ENCODE measurements at places on chromosomes 4 and X.
A peak's percentile ranks its signal among the peaks of the same experiment; 100 is the strongest.

GRCh38 chrX:22314692-22315091 lies 42.0 kb downstream of the CBLL2 start:
- DNase-seq: no peak

DNA sequence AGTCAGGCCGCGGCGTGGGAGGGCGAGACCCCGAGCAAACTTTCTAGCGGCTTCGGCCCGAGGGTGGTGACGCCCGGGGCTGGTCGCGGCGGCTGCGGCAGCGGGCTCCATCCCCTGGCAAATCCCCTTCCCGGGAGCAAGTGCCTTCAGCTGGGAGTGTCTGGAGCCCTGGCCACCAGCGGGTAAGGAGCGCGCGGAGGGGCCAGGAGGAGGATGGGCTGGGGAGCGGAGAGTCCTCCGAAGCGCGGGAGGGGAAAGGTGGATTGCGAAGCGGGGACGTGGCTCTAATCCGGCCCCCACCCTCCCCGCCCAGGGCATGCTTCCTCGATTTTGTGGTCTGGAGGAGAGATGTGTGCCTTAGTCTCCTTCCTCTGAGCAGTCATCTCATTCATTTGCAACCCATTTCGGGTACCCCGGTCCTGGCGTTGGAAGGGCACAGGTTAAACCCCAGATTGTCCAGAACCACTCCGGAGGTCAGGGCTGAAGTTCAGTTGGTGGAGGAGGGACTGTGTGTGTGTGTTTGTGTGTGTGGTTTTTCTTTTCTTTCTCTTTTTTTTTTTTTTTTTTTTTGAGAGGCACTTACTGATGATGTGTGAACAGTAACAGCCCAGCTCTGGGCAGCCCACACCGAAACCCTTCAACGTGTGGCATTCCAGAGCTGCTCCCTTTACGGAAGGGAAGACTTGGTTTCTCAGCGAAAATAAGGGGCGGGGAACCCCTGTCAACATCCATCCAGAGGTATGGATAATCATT lies 516 bp downstream of the SGMS2 start:
- DNase-seq: peak; percentile 64

DNA sequence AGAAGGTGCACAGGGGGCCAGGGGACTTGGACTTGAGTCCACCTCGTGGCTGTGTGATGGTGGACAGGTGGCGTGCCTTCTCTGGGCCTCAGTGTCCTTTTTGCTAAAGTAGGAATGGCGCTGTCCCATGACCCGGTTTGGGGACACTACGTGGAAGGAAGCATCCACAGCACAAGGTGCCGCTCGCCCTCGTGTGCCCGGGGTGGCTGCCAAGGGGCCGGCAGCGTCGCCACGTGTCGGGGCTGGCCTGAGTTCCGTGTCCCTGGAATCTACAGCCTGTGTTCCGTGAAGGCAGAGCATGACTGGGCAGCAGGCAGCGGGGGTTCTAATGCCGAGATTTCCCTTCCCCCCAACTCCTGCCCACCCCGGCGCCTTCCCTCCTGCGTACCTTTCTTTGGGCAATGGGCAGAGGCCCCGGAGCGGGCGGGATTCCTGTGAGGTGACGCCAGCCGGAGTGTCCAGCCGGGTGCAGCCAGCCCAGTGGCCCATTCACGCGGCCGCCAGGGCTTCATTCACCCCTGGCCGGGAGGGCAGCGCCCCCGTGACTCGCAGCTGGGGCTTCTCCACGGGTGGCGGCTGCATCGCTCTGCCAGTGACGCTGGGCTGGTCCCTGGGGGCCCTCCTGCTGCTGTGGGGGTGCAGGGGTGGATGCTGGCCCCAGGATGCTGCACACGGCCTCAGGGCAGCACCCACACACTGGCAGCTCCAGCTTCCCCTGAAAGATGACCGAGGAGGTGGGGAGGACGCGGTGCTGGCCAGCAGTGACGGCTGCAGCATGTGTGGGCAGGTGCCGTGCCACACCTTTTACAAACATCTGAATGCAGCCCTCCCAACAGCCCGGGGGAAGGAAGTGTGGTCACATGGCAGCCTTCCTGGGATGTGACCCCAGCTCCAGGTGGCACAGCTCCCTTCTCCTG lies 21.2 kb downstream of the DOK7 start:
- no peak for DNase-seq

GRCh38 chrX:23705235-23705634 lies 37.8 kb downstream of the ACOT9 start:
- no peak for DNase-seq

DNA sequence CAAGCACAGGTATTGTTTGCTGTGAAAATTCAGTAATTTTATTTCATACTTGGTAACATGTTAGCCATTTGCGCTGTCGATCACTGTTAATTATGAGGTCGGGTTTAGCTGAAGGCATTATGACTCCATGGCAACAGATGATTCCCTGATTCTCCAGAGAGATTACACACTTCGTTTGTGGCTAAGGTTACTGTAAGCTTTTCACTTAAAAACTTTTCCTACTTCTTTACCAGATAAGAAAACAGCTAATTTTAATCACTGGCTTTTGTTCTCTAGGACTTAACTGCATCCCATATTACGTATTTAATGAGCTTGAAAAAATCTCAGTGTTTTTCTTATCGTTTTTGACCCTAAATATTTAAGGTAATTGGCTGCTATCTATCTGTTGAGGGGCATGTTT lies 2.1 kb downstream of the GSTCD start:
- peak; percentile 59 for DNase-seq

DNA sequence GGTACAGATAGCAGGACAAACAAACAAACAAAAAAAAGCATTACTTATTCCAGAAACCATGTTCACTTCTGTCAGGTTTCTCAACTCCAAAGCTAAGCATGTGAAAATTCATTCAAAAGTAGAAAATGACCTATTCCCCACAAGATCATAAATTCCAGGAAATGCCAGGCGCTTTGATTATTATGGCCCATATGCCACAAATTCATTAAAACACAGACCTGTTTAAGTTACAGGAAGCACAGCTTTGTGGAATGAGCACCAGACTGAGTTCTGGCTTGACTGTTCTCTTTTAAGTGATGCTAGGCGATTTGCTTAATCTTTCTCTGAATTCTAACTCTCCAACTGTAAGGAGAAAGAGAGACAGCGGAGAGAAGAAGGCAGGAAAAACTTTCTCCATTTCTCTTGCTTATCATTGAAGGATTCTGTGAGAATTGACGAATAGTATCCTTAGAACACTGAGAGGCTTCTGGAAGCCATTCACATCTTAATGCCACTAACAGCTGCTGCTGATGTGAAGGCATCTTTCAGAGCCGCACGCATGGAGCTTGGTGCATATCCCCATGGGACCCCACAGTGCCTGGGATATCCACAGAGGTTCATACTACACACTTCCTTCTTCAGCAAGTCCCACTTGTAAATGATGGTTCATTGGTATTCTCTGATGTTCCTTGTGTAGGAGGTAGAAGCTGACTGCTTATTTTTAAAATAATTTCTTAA lies 138.0 kb downstream of the ZNF674 start:
- DNase-seq: peak; percentile 1

GRCh38 chr4:183906739-183907651 lies 1.9 kb downstream of the STOX2 start:
- peak; percentile 63 for DNase-seq

GRCh38 chrX:83511208-83511607 lies 3.1 kb downstream of the POU3F4 start:
- DNase-seq: peak; percentile 2

DNA sequence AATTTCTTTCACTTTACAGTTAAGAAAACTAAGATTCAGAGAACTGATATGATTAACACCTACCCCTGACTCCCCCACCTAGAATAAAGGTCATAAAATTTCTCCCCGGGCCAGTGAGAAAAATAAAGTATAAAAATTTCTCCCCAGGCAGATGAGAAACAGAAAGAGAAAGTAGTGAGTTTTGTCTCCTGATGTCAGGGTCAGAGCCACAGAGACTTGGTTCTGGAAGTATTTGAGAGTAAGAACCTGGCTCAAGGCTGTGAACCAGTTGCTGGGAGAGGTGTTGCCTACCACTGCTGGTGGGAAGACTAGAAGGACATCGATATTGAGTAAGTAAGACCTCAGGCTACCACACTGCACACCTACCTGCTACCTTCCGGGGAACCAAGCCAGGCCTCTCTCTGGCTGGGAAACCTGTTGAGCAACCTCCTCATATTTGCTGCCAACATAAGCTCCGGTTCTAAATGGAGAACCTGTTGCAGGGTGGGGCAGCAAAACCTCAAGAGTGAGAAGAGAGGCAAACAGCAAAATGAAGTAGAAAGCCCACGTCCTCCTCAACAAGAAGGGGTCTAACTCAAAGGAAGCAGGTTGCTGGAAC lies 104.2 kb upstream of the PUDP start:
- DNase-seq: peak; percentile 17

DNA sequence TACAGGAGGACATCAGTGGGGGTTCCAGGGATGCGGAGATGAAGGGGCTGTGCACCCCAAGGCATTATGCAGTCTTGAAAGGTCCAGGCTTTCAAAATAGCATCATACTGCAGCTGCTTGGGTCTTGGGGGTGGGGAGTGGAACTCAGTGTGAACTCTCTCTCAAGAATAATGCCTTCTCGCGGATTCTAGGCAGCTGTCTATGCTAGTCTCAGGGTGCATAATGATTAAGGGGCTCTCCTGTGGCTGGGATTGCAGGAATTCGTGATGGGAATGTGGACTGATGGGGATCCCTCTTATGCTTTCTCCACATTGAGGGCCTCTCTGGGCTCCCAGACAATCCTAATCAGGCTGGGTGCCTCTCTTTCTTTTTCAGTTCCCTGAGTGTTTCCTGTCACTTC lies 172.2 kb upstream of the ARHGAP24 start:
- DNase-seq: peak; percentile 9

DNA sequence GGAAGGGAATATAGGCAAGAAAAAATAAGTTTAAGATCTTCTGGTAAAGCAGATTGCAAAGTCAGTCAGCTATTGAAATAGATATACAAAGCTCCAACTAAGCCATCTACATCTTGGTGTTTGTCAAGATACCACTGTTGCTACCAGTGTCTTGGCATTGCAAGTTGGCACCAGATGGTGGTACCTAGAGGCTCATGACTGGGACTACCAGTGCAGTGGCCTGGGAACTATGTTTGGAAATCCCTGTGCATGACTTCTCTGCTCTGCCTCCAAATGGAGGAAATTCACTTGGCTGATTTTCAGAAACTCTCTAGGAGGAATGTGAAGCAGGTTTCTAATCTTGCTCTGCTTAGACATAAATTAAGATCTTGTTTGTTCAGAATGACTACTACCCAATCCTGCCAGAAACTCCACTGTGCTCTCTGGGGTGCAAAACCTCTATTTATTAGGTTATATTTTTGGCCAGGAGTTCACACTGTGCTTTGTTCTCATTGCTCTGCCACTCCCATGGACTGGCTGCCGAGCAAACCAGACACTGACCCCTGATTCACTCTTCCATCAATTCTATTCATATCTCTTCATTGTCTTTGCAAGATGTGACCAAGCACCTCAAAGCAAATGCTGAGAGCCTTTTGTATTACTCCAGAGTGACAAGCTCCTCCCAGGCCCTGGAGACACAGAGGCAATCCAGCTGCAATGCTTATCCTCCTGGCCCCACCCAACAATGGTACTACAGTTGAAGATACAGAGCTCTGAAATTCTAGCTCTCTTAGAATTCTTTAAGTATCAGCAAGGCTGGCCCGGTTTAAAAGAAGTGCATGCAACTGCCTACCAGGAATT lies 272.3 kb upstream of the FGF16 start:
- DNase-seq: peak; percentile 0

- DNase-seq: no peak
Observed at GRCh38 chr4:145069361-145069760, 28.6 kb downstream of the ANAPC10 start.

- peak; percentile 12 for DNase-seq
Observed at GRCh38 chr4:163269869-163270268, 62.5 kb downstream of the NPY1R start.

- no peak for DNase-seq
Observed at GRCh38 chr4:108556588-108557200, 63.7 kb upstream of the RPL34 start.
